Dorsolateral prefrontal cortex (tissue), 122 donors: ENCODE measurements at places on chromosomes 11 and 22.

DNA sequence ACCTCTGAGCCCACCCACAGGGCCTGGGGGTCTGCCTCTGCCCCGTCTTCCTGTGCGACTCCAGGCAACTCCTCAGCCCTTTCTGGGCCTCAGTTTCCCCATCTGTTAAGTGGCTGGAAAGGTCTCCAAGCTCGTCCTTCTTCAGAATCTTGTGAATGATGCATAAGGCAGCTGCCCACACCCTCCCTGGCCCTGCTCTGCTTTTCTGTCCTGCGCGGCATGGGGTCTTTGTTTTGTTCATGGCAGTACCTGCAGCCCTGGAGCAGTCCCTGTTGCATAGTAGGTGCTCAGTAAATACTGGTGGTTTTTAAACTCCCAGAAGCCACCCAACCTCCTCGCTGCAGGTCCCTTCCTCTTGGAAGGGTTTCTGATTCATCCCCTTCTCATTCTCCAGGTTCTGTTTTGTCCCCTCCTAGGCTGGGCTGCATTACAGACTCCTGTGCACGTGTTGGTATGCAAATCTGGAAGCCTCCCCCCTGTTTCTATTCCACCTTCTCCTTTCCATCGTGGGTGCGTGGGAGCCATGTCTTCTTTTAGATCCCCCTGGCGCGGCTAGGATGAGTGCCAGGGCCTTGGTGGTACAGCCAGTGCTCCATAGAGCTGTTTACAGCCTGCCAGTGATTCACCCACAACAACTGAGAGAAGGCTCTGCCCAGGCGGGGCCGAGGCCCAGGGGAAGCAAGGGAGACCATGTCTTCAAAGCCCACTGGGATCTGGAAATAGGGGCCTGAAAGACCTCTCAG is 19.3 kb upstream of the SYT7 start:
- peak; percentile 82 for DNase-seq

DNA sequence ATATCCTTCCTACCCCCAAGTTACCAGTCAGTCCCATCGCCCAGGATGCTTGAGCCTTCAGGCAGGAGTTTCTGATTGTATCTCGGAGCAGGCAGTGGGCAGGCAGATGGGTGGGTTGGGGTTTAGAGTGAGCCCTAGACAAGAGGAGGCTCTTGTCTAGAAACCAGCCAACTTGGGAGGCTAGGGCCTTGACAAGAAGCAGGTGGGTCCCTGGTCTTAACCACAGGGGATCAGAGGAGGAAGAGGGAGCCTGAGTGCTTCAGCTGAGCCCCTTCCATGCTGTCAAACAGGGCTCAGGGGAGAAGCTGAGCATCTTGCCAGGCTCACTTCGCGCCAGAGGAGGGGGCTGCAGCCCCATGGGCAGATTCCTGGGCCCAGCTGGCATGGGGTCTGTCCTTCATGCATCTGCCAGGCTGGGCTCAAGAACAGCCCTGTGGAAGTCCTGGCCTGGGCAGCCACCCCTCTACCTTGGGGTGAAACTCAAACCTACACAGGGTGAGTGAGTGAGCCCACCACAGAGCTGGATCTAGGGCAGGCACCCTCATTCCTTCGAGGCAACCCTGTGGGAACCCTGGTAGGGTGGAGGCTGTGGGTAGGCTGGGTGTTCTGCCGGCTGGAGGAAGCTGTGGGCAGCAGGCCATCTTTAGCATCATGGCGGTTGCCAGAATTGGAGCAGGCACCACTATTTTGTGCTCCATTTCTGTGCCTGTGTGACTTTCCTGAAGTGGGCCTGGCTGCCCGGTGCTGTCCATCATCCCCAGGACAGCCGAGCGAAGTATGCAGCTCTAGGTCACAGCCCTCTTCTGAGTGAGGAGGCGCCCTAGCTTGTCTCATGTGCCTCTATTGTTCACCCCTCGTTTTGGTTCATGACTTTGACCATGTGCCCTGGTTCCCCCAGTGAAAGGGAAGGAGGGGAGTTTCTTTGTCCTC is 108.1 kb downstream of the MORC2 start:
- DNase-seq: peak; percentile 24

DNA sequence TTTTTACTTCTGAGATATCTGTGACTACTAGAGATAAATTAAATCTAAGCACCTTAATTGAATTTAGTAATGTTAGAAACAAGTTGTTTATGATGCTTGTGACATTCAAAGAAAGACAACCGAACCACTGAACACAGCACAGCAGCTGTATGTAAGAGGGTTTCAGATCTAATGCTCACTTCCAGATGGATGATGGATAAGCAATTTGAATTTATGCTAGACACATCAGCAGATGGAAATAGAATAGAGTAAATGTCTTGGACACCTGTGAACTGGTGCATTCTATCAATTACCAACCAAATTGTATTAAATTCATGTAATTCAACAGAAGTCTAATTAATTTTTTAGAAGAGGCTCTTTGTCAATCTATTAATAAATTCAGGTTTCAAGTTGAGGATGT is 306.3 kb downstream of the CNTN5 start:
- no peak for DNase-seq

DNA sequence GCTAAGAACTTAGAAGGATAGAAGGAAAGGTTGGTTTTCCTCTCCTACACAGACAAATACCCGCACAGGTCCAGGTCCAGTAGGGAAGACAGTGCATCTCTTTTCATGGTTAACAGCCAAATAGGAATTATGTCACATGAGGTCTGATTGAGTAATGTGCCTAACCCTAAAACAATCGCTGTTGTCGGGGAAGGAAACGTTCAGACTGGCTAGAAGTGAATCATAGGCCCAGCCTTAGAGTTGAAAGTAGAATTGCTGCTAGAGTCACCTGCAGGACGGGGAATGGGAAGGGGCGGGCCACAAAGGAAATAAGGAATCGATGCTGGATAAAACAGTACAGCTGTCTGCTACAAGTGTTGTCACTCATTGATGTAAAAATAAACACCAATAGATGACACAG is 12.4 kb upstream of the HTATIP2 start:
- no peak for DNase-seq

DNA sequence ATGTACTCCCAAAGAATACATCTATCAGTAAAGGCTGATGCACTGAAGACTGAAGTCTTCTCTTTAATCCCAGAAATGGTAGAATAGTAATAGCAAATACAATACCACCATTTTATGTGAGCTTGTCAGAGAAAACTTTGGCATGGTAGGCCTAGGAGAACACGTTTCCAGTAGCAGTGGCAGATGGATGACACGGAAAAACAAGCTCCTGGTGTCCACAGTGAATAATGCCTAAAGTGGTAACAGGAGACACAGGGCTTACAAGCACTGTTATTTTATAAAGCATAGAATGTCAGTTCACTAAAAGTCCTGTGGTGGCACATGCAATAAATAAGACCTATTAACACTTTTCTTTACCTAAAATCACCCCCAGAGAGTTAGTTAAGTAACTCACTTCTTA is 277.6 kb downstream of the TTC28 start:
- no peak for DNase-seq

DNA sequence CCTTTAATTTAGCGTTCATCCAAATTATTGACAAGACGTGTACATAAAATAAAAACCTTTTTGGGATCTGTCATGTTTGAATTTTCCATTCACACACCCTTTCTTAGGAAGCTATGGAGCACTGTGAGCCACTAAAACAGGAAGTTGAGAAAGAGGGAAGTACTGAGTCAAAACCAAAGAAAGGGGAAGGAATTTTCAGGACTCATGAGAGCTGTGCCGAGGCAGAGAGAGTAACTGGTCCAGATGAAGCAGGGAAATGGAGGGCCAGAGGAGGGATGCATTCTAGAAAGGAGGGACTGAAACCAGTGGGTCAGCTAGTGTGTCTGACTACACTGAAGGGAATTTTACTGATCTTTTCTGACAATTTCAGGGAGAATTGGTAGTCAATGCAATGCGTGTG is 24.9 kb downstream of the APLP2 start:
- no peak for DNase-seq

DNA sequence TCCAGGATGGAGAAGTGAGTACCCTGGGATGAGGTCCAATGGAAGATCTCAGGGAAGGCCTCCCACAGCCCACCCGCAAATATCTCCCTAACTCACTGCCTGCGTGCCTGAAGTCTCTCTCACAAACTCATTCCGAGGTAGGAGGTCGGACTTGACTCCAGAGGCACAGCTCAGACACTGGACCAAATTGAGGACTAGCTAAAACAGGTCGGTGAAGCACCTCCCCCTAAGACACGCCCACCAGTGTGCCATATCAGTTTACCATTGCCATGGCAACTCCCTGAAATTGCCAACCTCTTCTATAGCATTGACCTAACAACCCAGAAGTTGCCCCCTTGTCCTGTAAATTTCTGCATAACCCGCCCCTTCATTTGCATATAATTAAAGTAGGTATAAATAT is 17.5 kb downstream of the RPL3 start:
- DNase-seq: no peak

DNA sequence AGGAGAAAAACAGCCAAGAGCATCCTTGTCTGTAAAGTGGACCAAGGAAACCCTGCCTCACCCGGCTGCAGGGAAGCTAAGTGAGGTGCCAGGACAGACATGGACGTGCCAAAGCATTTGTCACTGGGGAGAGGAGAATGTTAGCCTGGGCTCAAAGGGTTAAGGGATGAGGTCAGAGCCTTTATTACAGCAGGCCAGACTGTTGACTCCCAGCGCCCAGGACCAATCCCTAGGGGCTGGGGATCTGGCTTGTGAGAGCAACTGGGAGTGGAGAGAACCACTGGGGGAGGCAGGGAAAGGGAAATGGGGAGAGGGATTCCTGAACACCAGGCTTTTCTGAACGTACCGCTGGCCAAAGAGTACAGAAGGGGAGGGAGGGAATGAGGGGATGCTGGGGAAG is 2.6 kb downstream of the CHRM1 start:
- no peak for DNase-seq

- DNase-seq: no peak
Measured at GRCh38 chr22:19886605-19887255, 32.1 kb upstream of the GNB1L start.

GRCh38 chr11:61091373-61092279 is 10.7 kb upstream of the CD5 start:
- no peak for DNase-seq

- no peak for DNase-seq
Measured at GRCh38 chr11:16364254-16364653, 7.9 kb upstream of the SOX6 start.

DNA sequence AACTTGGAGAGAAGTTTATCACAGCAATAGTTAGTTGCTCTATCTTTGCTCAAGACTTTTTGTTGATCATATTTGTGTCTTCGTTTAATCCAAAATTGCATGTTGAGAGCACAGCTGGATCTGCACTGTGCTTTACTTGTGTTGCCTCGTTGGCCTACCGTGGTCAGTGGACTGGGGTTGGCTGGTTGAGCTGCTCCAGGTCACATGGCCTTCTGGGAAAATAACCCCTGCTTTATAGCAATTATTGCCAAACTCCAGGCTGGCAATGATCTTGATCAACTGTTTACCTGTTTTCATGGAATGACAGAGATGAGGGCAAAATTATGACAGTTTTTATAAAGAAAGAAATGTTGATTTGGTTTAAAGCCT is 5.7 kb upstream of the PLET1 start:
- no peak for DNase-seq

- DNase-seq: peak; percentile 6
Measured at GRCh38 chr22:46040471-46041465, 63.8 kb upstream of the WNT7B start.

- DNase-seq: no peak
Measured at GRCh38 chr22:44860311-44860710, 107.9 kb downstream of the ARHGAP8 start.

DNA sequence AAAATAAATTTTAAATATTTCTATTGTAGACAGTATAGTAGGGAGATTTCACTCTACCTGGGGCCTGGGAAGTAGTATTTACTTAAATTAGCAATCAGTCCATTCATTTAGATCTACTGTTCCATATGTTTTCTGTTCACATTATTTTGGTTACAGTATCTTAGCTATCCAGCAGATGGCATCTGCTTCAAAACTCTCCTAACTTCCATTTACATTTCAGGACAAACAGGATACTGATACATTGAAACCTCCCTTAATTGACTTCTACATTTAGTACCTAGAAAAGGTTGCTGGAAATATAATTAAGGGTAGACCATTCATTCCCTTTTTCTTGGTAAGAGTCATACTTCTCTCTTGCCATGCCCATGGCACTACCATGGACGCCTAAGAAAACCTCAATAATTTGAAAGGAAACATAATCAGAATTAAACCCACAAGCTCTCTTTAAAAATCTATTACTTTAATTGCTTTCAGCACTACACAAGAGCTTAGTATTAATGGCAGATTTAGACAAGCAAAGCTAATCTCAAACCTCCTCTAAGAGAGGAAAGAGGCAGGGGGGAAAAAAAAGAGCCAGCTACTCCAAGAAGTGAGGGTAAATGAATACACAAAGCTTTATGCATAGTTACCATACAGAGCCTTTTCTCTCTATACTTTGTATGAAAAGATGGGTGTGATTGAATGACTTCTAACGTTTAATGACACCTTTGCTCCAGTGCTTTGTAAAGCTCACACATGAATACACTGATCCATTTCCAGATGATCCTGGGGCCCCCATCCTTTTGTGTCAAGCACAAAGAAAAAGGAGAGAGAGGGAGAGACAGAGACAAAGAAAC is 131.2 kb upstream of the MTMR2 start:
- DNase-seq: no peak

GRCh38 chr11:112507281-112507680 is 246.6 kb upstream of the PLET1 start:
- no peak for DNase-seq

GRCh38 chr11:34748036-34748435 is 127.1 kb downstream of the EHF start:
- no peak for DNase-seq

DNA sequence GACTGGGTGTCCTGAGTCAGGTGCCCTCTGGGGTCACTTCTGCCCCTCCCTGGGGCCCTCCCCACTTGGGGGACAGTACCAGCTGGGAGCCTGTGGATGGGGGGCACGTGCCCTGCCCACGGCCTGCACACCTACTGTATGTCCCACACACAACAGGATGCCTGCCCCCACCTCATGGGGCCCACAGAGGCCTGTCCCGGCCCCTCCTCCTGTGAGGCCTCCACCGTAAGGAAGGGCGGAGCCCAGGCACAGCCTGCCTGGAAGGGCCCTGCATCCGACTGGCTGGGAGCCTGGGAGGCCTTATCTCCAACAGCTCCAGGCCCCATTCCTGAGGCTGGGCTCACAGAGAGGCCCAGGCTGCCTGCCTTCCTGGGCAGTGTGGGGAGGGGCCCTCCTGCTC is 47.8 kb downstream of the BRSK2 start:
- DNase-seq: no peak

DNA sequence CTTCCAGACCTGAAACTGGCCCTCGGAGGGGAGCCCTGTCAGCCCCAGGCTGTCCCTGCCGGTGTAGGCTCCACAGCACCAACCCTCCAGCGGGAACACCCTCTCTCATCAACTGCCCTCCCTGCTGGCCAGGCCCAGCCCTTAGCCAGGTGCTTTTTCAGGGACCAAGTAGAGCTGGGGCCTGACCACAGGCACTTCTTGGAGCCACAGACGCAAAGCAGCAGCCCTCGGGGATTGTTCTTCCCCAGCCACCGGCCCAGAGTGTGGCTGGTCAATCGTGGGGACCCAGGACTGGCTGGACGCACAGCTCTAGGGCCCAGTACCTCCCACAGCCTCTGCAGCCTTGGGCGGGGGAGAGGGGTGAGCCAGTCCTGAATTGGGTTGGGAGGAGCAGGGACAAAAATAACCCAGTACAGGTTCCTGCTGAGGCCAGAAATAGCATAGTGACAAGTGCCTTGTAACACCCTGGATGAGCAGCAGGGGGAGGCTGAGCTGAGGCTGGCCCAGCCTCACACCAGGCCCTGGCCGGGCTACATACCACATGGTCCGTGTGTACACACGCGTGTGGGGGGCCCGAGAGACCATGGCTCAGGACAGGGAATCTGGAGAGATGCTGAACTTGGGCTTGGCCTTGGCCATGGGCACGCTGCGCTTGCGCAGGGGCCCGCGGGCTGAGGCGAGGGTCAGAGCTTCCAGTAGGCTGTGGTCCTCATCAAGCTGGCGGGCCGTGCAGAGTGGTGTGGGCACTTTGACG is 2.0 kb downstream of the KCNJ11 start:
- peak; percentile 69 for DNase-seq
